ENCODE measurements at places on chromosomes 5 and 9. TPM values are rescaled to one million over a fixed set of nuclear protein-coding genes. Genes with fewer than 3 reads are reported as not detected.

GRCh38 chr5:156019571-156020180 lies 307.3 kb upstream of the SGCD start:
- DNase-seq: no peak

DNA sequence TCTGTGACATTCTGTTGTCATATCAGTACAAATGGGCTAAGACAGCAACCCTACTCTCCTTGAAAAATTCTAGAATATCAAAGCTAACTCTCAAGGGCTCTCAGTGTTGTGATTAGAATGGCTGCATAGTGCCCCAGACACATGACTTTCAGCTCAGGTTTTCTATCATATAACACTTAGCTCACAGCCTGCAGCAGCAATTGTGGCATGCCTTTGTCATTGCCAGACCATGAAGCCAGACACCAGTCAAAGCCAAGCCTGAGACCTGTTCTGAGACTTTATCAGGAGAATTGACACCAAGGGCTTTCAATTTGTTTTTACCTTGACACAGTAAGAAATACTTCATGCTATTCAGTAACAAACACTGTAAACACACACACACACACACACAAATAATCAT lies 159.0 kb upstream of the SNX2 start:
- no peak for DNase-seq

DNA sequence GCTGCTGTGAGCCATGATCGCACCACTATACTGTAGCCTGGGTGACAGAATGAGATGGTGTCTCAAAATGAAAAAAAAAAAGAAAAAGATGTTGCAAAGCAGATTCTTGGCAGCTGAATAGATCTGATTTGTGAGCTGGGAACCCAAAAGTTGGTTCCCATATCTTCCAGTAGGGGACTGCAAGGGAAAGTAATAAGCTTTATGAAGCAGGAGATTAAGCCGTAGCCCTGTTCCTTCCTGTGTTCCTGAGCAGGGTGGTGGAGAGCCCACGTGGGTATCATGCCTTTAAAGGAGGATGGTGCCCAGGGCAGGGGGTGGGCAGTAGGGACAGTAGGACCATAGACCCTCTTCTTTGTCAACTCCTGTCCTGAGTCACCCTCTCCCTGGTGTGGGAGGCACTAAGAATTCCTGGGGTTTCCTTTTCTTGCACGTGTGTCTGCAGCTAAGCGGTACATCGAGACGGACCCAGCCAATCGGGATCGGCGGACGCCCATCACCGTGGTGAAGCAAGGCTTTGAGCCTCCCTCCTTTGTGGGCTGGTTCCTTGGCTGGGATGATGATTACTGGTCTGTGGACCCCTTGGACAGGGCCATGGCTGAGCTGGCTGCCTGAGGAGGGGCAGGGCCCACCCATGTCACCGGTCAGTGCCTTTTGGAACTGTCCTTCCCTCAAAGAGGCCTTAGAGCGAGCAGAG lies 37.9 kb downstream of the STOM start:
- DNase-seq: no peak

DNA sequence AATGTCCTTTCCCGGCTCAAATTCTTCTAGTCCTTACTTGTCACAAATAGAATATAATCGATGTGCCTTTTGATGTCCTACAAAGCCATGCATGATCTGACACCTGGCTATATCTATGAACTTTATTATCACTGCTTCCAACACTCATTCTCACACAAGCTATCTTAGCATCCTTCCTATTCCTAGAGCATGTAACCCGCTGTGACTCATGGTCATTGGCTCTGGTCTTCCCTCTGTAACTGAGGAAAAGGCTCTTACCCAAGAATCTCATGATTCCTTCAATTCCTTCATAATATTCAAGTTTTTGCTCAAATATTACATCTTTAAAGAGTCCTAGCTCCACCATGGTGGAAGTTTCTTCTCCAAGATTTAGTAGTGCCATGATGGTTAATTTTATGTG lies 480.0 kb upstream of the PAPPA start:
- no peak for DNase-seq

DNA sequence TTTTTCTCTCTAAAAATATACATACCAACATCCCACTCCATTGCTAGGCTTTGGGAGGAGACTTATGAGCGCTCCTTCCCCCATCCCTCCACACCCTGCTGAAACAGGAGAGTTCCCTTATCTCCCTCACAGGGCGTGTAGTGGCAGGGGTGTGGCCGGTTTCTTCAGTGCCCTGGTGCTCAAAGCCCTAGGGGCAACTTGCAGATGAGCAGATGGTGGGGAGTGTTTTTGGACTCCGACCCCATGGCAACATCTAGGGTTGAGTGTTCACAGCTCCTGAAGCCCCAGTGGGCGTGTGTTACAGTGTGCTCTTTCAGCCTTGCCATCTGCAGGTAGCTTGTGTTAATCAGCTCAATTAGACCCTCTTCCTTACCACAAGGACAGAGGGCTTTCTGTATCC lies 409.5 kb downstream of the MAT2B start:
- DNase-seq: no peak

DNA sequence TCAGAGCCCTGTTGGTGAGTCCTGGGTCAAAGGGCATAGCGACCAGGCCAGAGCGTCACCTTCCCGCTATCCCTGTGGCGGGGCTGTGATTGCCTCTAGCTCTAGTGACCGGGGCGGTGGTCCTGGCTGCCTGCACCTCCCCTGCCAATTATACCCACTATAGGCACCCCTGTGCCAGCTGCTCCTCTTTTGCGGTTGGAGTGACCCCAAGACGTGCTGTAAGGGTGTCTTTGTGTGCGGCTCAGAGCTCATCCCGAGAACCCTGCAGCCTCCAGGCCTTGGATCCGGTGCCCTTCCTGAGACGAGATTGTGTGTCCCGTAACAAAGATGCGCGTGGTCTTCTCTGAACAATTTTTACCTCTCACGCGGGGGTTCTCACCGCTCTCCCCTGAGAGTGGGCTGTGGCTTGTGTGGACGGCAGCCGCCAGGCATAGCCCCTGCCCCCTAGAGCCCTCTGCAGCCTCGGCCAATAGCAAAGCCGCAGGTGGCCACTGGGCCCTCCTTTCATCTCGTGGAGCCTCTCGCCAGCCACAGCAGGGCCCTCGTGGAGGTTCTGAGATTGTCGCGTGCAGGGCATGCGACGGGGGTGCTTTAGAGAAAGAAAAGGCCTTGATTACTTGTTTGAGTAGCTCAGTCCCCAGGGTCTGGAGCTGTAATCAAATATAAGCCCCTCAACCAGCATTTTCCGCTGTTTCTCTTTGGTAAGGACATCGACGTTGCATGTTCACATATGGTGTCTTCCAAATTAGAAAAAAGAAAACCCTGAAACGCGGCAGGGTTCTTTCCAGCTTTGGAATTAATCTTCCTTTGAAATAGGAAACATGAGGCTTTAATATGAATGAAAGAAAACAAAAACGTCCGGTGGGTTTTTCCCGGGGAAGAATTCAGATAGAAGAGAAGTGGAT lies 10.7 kb downstream of the NKD2 start:
- DNase-seq: no peak

DNA sequence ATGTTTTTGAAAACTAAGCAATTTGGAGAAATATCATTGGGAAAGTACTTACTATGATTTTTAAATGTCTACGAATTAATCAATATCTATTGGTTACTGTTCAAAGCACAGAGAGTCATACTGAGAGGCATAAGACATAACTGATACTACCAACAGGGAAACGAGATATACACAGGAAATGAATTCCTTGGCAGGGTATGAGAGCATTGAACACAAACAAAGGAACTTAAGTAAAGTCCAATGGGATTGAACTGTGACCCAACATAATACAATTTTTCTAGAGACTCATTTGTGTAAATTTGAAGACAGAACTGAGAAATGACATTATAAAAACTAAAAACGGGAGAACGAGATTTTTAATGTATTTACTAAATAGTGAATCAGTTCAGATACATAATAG lies 1.3 kb upstream of the ITGA1 start:
- no peak for DNase-seq

DNA sequence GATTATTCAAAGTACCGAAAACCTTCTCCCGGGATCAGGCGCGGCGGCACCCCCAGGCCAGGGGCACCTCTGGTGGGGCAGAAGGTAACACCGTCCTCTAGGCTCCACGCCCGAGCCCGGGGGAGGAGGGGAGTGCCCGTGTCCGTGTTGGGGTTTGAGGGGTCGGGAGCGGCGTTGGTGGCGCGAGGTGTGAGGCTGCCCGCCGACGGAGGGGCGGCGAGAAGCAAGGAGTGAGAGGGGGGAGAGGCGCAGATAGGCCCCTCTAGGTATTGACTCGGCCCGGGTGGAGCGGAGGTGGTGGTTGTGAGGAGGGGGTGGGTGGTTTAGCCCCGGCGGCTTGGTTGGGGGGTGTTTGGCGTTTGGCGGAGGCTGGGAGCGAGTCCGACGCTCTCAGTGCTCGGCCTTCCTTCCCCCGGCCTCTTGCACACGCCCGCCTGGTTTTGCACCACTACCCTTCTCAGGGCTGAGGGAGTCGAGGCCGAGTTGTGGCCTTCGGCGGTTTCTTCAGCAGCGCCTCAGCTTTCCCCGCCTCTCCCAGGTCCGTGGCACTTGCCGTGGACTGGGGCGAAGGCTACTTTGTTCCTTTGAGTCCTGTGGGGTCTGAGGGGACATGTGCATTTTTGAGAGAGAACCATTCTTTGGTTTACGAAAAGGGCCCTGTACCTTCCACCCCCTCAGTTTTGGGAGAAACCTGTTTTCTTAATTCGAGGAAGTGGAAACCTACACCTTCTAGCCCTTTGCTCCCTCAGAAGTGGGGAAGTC lies 450 bp downstream of the GPBP1 start:
- DNase-seq: peak; percentile 35

PDE6A gene
- not detected for polyA plus RNA-seq

ALDH1B1 gene
- polyA plus RNA-seq: 10.5 TPM

Data from CD4-positive, alpha-beta memory T cell (primary cell).